ENCODE measurements at places on chromosomes 7 and 10.

DNA sequence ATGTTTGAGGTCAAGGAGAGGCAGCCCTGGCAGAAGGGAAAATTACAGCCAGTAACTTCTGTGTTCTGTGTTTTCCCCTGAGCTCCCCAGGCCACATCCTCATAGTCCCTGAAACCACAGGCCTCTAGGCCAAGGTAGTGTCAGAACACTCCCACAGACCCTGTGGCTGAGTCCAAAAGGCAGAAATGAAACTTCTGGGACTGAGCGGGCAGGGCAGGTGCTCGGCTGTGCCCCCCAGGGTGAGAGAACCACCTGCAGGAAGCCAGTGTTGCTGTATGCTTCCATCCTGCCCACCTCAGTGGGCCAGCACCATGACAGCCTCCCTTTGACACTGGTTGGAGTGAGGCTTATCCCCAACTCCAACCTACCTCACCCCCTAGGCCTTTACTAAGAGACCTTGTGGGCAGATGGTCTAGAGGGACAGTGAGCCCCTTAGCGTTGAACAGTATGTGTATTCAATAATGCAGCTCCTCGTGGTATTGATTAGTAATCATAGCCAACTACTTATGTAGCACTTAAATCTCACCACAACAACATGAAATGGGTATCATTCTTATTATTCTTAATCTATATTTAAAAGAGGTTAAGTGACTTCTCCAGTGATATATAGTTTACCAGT, 30.3 kb downstream of the PIK3CG start:
- DNase-seq, result no peak

DNA sequence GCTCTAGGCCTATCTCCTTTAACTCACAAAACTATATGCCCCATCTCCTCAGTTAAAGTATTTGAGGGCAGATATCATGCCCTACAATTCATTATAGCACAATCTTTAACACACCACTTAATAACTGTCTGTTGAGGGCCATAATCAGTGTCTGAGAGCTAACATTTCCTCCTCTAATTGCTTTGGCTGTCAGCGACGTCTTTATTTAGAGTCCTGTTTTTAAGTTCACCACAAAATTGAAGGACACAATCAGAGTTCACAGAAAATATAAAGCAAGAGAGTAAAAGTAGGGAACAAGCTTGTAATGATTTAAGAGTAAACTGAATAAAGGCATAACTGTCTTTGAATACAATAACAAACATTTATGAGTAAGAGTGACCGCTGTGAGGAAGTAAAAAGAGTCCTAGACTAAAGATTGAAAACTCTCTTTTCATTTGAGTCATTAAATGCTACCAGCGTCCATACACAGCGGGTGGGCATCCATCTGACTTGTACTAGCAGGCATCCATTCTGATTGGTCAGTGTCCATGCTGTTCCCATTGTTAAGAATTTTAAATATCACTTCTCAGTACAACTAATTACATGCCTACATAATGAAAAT, 38.4 kb upstream of the ABCB4 start:
- no peak for DNase-seq

- no peak for DNase-seq
Observed at GRCh38 chr10:80410578-80411145, 2.3 kb downstream of the PRXL2A start.

DNA sequence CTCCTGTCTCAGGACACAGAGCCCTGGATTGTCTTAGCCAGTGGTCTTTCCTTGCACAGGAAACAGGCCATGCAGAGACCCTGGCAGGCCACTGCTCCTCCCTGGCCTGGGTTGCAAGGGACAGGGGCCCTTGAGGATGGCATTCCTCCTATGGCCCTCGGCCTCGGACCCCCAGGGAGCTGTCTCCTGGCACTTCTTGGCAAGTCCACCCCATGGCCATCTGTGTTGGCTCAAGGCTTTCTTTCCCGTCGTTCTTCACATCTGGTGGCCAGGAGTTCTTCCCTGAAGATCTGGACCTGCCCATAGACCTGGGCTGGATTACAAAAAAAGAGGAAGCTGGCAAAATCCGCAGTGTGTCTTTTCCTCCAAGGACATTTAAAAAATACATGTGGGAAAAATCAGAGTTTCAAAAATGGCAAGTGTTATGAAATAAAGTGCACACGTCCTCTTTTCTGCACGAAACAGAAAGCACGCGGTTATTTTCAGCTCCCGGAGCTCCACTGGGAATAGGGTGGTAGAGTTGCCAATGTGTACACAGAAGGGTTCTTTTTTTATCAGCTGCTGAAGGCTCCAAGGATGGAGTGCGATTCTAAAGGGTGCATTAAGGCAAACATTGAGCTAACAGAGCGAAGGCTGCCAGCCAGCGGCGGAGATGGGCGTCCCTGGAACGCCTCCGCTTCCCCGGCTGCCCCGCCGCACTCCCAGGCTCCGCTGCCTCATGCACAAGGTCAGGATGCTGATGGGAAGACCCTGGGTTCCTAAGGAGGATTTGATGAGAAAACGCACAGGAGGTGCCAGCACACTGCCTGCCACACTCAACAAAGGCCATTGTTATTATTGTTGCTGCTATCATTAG, 62.8 kb upstream of the FAM20C start:
- no peak for DNase-seq

DNA sequence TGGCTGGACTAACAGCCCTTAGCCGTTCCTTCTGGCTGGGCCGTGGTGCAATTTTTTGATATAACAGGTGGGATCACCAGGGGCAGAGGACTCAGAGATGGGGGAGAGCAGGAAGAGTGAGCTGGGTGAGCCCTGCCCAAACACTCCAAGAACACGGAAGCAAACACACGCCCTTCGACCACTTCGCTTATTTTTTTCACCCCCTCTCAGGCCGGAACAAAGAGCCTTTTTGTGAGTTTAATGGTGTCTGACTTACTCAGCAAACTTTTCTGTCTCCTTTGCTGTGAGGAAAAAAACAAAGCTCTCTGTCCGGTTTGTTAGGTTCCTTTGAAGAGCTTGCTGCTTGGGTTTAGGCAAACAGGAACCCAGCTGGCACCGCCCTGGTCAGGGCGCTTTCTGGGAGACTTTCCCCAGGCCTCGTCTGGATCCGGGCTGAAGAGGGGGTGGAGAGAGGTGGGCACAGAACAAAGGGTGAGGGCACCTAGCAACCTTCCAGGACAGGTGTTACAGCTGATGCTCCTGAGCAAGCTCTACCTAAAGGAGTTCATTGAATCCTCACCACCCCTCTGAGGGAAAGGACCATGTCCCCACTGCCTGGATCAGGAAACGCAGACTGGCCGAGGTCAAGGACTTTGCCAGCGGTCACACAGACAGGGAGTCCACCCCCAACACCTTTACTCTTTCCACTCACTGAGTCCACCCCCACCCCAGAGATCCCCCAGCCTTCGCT, 23.3 kb downstream of the CALML3 start:
- DNase-seq, result no peak

GRCh38 chr7:91239171-91239604, 25.0 kb upstream of the FZD1 start:
- DNase-seq, result no peak

- DNase-seq, result no peak
Observed at GRCh38 chr10:128938558-128938957, 528.5 kb upstream of the MGMT start.

GRCh38 chr10:103916876-103917275, 1.1 kb downstream of the STN1 start:
- DNase-seq, result no peak

GRCh38 chr7:158740013-158740656, 35.5 kb upstream of the NCAPG2 start:
- DNase-seq, result no peak

GRCh38 chr7:32564542-32564941, 69.3 kb downstream of the AVL9 start:
- no peak for DNase-seq

DNA sequence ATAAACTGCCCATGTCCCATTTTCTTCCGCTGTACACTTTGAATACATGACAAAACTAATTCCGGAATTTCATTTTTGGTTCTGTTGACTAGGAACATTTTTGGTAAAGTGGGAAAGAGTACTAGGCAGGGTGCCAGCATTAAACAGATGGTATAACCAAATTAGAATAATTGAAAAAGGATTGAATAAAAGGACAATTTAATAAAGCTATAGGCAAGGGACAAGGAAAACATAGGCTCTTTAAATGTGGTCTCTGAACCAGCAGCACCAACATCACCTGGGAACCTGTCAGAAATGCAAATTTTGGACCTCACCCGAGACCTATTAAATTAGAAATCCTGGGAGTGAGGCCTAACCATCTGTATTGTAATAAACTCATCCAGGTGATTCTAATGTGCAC, 376.9 kb downstream of the LRRTM3 start:
- no peak for DNase-seq

GRCh38 chr7:130814778-130815335, 80.8 kb upstream of the KLF14 start:
- no peak for DNase-seq

DNA sequence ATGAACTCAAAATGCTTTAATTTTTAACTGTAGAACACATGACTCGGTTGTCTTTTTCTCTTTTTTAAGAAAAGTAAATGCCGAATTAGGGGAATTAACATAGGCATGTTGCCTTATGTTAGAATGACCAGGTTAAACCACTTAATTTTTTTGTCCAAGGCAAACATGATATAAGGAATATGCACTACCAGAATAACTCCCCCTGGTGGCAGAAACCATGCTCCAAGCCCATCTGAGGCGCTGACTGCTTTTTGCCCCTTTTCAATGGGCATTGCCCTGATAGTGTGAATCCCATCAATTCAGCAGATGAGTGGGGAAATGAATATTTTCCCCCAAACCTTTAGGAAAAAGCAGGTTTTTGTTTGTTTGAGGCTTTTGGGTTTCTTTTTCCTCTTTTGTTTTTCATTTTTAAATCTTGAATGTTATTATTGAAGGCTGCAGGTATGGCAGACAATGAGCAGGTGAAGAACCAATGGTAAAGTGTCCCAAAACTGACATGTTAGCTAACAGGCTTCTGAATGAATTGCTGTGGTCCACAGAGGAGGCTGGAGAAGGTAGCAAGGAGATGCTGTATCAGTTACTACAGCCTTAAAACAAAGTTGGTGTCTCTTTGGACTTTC, 284.3 kb downstream of the SORCS3 start:
- DNase-seq, result no peak

DNA sequence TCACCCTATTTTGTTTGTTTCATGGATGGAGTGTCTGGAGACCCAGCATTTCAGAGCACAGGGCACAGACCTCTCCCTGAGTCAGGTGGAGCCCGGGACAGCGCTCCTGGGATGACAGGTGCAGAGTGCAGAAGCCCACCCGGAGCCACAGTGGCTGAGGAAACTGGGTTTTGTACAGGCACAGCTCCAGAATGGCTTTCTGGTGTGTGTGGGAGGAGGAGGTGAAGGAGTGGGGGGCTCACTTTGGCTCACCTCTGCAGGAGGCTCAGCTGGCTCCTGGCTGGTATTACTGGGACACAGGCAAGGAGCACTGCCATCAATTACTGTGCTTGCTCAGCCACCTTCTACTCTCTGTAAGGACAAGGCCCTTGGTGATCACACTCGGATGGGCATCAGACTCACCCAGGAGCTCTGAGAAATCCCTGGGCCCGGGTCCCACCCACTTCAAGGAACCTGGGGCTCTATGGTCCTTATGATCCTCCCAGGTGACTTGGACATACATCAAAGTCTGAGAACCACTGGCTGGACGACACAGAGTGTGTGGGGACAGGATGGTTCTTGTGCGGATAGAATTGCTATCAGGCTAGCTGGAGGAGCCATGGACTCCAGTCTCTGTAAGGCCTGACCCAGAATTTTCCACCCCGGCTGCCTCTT, 221.1 kb upstream of the ZNF32 start:
- DNase-seq, result no peak

GRCh38 chr10:90204956-90205314, 503.5 kb downstream of the KIF20B start:
- DNase-seq, result no peak

DNA sequence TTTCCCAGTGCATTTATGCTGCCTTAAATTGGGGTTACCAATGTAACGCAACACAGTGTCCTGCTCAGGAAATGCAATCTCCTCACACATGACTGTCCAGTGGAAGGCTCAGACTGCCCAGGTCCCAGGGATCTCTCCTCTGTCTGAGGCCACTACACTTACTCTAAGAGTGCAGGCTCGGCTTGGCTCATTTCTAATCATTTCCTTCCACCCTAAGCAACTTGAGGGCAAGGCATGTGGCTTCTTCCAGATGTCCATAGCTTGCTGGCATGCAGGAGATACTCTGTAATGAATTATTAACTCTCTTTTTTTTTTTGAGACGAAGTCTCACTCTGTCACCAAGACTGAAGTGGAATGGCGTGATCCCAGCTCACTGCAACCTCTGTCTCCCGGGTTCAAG, 23.7 kb downstream of the PLAC9 start:
- DNase-seq, result no peak

DNA sequence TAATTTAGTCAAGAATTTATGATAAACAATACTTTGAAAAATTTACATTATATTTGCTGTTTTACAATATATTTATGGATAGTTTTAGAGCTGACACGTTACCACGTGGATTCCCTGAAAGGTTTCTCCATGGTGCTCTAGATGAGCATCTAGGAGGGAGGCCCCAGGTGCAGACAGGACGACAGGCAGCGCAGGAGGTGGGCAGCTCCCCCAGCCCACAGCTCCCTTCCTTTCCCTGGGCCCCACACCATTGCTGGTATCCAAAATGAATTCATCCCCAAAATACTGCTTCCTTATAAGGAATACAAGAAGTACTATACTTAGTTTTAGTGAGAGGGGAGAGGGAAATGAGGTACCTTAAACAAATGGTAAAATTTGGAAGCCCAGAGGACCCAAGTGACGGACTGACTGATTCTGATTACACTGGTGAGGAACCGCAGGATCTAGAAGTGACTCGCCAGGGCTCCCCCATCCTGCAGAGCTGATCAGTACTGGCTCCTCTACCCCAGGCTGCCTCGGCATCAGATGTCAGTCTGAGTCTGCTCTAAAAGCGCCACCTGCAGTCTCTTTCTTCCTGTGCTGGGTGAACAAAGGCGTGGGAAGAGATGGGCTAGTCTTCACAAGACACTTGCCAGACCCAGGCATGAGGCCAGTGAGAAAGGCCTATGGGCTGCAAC, 89.2 kb downstream of the DLG5 start:
- no peak for DNase-seq

DNA sequence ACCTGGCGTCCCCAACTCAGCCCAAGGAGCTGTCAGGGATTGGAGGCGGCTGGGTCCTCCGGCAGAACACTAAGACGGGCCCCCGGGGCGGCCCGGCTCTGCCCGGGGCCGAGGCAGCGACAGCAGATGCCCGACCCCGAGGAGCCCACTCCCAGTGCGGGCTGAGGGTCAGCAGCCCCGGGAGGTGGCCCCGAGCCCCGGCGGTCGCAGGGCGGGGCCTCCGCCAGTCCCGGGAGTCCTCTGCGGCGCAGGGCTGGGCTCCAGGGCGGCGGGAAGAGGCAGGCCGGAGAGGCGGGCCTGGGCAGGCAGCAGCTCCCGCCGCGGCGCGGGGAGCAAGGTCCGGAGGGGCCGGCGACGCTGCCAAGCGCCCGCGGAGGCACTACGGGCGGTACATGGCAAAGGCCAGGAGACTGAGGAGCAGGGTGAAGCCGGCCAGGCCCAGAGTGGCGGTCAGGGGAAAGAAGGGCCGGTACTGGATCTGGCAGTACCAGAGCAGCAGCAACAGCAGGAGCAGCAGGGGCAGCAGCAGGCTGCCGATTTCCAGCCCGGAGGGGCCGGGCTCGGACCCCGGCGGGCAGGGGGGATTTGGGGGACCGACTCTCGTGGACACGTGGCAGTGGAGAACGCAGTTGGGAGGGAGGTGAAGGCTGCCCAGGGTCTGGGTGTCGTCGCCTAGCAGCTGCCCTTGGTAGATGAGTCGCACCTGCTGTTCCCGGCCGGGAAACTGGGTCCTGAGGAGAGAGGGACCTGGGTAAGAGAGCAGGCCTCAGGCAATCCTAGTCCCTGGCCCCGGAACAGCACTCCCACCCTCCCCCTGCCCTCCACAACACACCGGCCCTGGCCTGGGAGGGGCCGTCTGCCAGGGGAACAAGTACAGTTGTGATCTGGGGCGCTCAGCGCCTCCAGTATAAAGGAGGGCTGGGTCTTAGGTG, 827 bp upstream of the FASTK start:
- no peak for DNase-seq
